ENCODE measurements at places on chromosomes 6 and 20. TPM values are rescaled to one million over a fixed set of nuclear protein-coding genes. Genes with fewer than 3 reads are reported as not detected.

ZNF341 gene
- polyA plus RNA-seq: 2.5 TPM

MAP3K5 gene
- polyA plus RNA-seq: 6.2 TPM

DDX43 gene
- polyA plus RNA-seq: 0.35 TPM

SLC22A7 gene
- 0.75 TPM for polyA plus RNA-seq

WFDC12 gene
- not detected for polyA plus RNA-seq

MYH7B gene
- 0.88 TPM for polyA plus RNA-seq

ETV7 gene
- not detected for polyA plus RNA-seq

C4A gene
- 13.1 TPM for polyA plus RNA-seq

GLP1R gene
- 0.71 TPM for polyA plus RNA-seq

SHLD1 gene
- 9.0 TPM for polyA plus RNA-seq

HRH3 gene
- not detected for polyA plus RNA-seq

RBM24 gene
- polyA plus RNA-seq: 1.2 TPM

TUBB1 gene
- polyA plus RNA-seq: 3.0 TPM

LY6G6F gene
- polyA plus RNA-seq: 1.5 TPM

RAET1L gene
- polyA plus RNA-seq: not detected

ERVFRD-1 gene
- polyA plus RNA-seq: 0.08 TPM

DNA sequence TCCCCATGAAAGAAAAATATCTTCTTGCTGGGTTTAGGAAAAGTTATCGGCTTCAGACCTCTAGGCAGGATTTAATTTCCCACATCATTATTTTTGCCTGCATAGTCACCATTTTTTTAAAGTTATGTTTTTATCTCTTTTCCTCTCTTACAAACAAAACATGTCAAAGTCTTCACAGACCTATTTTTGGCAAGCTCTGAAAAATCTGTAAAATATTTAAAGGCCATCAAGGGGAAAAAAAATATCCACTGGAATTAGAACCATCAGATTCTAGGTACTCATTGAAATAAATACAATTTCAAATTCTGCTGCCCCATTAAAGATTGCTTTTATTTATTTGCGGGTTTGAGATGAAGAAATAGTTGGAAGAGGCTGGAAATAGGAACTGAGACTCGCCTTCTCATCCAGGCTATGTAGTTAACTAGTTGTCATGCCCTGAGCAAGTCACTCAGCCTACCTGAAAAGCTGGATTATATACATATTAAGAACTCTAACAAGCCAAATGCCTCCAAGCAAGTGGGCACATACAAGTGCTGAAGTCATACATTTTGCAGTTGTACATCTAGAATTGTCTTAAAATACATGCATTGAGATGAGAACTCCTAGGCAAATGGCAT lies 101.7 kb upstream of the SASH1 start:
- DNase-seq: no peak

GRCh38 chr6:79941489-79942151 lies 5.7 kb downstream of the ELOVL4 start:
- no peak for DNase-seq

DNA sequence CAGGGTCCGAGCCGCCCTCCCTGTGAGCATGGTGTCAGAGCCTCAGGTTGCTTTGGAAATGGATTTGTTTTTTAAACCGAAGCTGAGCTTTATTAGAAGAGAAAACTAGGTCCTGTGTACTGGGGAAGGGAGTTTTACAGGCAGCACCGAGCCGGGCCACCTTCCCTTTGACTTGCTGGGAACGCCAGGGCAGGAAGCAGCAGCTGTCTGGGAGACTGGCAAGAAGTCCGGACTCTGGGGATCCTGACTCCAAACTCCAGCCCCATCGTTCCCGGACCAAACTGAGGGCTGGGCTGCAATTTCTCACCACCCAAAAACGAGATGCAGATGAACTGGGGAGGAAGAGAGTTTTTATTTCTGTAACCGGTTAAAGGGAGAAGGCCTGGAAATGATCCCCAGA lies 214.9 kb upstream of the KCNG1 start:
- no peak for DNase-seq

GRCh38 chr6:41406728-41407489 lies 71.5 kb downstream of the NCR2 start:
- no peak for DNase-seq

DNA sequence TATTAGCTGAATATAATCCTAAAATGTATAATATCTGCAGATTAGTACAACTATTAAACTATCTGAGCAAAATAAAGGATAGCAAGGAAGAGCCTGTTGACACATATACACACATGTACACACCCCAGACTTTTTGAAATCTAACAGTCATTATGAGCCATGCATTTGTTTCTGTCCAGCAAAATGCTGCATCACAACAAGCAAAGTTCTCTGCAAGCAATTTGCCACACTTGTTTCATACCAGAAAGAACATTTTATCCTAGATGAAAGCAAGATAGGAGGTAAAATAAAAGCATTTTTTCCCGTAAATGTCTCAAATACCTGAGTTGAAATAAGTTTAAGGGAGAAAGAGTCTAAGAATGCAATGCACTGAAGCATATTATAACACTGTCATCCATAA lies 145.2 kb downstream of the COL21A1 start:
- no peak for DNase-seq

- DNase-seq: no peak
These were observed 15.0 kb downstream of the TRAPPC3L start for GRCh38 chr6:116530436-116530835.

DNA sequence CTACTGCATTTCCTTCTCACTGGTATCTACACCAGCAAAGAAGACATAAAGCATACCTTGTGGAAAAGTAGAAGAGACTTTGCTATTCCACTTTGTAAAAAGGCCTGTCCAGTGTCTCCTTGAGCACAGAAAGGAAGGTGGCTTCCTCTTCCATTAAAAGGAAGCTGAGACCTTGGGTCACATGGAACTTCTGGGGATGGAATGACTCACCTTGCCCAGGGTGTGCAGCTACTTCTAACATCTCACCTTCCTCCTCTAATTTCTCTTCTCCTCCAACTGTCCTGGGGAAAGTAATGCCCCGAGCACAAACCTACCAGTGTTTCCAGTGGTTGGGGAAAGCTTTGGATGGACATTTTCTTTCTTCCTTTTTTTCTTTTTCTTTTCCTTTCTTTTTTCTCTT lies 848.8 kb upstream of the MAP3K7 start:
- DNase-seq: no peak

DNA sequence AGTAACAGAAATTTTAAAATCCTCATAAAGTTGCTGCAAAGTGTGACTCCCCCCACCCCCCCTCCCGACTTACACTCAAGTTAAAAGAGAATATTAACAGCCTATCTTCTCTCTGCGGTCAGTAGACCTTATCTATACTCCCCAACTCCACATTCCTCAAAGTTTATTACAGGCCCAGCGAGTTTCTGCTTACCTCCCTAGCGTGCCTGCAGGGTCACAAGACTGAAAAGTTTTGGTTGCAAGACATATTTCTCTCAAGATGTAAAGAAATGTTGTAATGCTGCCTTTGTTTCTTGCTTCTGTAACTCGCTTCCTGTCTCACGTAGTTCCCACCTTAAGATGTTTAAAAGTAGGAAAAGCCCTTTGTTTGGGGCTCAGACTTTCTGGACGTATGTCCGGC lies 699.6 kb downstream of the PHF3 start:
- no peak for DNase-seq

DNA sequence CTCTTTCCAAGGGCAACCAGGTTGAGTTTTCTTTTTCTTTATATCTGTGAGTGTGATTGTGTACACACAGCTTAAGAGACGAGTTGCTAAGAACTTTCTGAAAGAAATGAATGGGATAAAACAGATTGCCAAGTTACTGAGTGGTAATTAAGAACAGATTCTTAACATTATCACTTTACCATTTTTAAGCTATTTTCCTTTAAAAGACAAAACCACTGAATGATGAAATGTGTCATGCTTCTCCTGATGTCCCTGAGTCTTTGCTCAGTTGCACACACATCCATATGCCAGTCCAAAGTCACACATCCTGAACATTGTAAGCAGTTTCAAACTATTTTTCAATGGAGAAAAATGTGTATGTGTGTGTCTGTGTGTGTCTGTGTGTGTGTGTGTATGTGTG lies 5.5 kb upstream of the DAAM2 start:
- DNase-seq: no peak

GRCh38 chr20:4122926-4123325 lies 107.6 kb upstream of the RNF24 start:
- no peak for DNase-seq

DNA sequence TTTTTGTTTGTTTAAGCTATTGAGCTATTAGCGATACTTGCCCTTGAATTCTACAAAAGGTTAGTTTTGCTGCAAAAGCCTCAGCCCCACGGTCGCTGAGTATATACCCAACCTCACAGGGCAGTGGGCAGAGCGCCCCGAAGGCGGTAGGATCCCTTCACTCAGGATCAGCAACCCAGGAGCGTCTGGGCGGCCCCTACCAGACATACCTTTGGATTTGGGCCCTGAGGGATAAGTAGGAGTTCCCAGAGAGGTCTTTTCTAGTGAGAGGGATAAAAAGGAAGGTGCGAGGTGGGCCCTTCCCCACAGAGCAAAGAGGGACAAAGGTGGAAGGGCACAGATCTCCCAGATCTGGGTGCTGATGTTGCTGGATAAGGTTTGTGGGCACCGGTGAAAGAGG lies 6.1 kb downstream of the SASH1 start:
- no peak for DNase-seq

GRCh38 chr20:20497242-20497978 lies 129.5 kb downstream of the INSM1 start:
- no peak for DNase-seq

- no peak for DNase-seq
These were observed 128.9 kb downstream of the TMEM200A start for GRCh38 chr6:130494729-130495128.

- no peak for DNase-seq
These were observed 127.8 kb downstream of the SIM1 start for GRCh38 chr6:100336876-100337275.

DNA sequence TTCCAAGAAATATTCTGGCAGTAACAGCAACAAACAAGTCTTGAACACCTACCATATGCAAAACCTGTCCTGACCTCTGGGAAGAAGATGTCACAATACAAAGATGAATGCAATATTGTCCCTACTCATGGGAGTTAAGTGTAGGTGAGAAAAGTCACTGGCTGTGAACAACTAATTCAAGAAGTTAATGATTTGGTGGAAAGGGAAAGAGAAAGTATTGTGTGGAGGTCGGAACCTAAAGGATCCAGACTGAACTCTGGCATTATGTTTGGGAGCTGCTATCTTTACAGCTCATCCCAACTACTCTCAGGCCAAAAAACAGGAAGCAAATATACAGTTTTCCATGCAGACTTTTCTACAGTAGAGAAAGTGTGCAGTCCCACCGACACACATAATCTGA lies 285.3 kb upstream of the PRDM1 start:
- DNase-seq: no peak

GRCh38 chr6:5723841-5724691 lies 282.7 kb downstream of the NRN1 start:
- DNase-seq: no peak

DNA sequence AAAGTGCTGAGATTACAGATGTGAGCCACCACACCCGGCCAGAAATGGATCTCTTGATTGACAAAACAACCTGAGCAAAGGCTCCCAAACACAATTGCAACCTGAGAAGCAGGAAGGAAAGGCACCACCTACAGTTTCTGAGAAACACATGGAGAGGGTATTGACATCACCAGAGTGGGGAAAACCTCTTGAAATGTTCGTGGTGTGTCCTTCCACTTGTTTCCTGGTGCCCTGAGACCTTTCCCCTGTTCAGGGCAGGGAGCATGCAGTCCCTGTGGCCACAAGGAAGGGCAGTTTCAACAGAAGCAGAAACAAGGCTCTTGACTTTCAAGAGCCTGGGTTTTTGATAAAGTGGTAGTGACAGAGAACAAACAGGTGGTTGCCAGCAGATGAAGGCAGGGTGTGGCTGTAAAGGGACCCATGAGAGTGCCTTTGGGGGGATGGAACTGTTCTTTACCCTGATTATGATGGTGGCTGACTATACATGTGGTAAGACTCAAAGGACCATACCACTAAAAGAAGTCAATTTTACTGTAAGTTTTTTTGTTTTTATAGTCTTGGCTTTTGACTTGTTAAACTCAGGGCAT lies 3.2 kb upstream of the BPIFA1 start:
- no peak for DNase-seq

GRCh38 chr6:27839626-27840475 lies 72.3 kb downstream of the OR2B2 start:
- DNase-seq: peak; percentile 63

DNA sequence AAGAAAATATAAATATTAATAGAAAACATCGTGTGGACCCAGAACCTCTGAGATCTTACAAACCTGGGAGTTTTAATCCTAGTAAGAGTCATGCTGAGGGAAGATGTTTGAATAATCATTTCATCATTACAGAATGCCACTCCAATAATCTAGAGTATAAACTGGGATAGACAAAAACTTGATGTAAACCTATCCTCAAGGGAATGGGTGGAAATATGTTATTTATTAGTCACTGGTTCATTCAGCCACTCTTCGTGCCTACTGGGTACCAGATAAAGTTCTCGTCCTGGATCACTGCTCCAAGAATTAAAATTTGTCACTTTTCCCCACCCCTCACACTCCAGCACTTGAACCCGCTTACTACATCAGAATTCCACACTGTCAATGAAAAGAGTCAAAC lies 7.7 kb downstream of the HLA-B start:
- DNase-seq: no peak

DNA sequence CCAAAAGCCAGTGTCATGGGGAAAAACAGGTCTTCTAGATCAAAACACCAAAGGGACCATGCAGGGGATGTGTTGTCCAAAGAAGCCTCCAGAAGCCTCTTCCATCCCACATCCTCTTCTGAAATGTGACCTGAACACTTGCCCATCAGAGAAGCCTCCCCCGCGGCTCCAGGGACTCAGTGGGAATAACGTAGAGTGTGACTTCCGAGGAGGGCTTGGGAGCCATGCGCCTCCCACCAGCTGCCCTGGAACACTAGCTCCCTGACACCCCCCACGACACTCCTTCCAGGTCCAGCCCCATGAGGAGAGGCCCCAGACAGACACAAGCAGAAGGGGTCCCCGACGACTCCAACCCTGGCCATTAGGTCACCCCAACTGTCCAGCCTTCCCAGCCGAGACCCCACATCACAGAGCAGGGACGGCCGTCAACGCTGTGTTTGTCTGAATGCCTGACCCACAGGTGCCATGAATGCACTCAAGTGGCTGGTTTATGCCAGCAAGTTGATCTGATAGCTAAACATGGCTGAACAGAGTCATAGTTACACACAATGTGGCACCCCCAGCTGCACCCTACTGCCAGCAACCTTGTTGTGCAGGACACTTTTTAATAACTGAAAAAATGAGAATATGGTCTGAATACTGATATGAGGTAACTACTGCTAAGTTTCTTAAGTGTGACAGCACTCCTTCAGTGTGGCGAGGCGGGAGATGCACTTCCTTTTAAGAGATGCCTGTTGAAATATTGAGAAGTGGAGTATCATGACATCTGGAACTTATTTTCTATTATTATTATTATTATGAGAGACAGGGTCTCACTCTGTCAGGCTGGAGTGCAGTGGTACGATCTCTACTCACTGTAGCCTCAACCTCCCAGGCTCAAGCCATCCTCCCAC lies 58.0 kb downstream of the GINS1 start:
- DNase-seq: no peak

- no peak for DNase-seq
These were observed 36.3 kb upstream of the VEGFA start for GRCh38 chr6:43733471-43734293.

- no peak for DNase-seq
These were observed 14.9 kb upstream of the NUP153 start for GRCh38 chr6:17721671-17722070.

Data from right renal cortex interstitium (tissue), 3 donors.